ENCODE measurements at places on chromosomes 13 and 19.

- no peak for DNase-seq
These were observed 369.0 kb downstream of the UQCRFS1 start for GRCh38 chr19:28843761-28844492.

- DNase-seq: no peak
These were observed 7.3 kb upstream of the C13orf46 start for GRCh38 chr13:113981194-113981605.

GRCh38 chr19:46155237-46155636 is 7.2 kb downstream of the IGFL2 start:
- no peak for DNase-seq

- DNase-seq: no peak
These were observed 6.9 kb downstream of the CAPN12 start for GRCh38 chr19:38737281-38737865.

- no peak for DNase-seq
These were observed 11.9 kb upstream of the ITM2B start for GRCh38 chr13:48220981-48221685.

- DNase-seq: peak; percentile 87
These were observed 9.5 kb upstream of the URAD start for GRCh38 chr13:27997904-27998522.

DNA sequence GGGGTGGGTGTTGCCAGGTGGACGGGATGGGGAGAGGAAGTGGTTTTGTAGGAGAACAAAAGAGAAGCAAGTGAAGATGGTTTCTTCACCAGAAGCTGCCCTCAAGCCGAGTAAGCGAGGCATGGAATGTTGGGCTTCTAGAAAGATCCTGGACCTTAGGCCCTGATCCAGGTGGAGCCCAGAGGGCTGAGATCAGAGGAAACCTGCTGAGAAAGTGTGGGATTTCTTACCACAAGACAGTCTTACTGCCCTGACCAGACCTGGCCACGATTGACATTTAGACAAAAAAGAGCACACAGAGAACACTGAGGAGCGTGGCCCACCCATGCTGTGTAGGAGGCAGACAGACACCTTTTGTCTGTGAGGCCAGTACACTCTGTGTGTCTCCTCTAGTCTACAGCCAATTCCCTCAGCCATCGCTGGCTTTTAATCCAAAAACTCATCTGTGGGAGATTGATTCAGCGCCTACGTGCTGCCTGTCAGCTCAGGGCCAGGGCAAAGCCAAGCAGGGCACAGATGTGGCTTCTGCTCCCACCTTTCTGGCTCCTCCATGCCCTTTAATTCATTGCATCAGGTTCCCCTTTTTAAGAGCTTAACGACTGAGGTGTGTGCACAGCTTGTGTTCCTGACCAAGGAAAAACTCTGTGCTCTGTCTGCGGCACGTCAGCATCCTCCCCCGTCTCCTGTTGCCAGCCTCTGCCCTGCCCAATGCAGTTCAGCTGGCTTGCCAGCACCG is 123.3 kb downstream of the AKAP11 start:
- DNase-seq: no peak

DNA sequence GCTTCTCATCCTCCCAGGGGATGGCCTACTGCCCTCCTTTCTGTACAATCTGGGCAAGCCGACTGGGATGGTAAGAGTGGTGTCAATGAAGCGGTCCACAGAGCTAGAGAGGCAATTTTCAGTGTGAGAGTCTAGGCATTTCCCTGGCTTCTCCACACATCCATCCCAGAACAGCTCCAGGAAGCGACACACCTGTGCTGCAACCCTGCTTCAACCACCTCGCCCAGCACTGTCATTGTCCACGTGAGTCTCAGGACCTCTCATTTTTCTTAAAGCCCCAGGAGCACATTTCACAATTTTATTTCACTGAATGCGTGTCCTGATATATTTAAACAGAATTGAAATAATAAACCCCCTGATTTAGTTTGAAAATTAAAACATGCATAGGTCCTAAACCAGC is 15.5 kb upstream of the UBL3 start:
- no peak for DNase-seq

DNA sequence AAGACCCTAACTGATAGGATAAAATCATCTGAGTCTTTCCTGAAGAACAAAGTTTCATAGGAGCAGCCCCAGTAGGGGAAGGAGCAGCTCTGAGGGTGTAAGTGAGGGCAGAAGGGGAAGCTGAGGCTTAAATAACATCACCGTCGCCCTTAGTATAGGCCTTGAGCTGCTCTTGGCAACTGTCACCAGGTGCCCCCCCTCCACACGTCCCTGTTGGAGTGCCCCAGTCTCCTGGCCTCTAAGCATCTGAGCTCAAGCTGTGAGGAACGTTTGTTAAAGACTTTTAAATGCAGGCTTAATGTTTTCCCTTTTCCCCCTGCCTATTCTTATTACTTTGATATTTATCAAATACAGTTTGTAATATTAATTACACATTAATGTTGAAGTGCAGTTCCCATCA is 170.6 kb downstream of the ZIC5 start:
- peak; percentile 60 for DNase-seq

DNA sequence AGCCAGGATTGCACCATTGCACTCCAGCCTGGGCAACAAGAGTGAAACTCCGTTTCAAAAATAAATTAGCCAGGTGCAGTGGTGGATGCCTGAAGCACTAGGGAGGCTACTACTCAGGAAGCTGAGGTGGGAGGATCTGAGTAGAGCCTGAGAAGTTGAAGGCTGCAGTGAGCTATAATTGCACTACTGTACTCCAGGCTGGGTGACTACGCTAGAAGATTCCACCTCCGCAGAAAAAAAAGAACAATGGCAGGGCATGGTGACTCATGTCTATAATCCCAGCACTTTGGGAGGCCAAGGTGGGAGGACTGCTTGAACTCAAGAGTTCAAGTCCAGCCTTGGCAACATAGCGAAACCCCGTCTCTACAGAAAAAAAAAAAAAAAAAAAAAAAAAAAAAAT is 20.5 kb downstream of the HAUS8 start:
- no peak for DNase-seq

- DNase-seq: no peak
These were observed 499 bp upstream of the MYO1F start for GRCh38 chr19:8577741-8578140.

- DNase-seq: peak; percentile 98
These were observed 4.3 kb upstream of the ZNF813 start for GRCh38 chr19:53463263-53463662.

DNA sequence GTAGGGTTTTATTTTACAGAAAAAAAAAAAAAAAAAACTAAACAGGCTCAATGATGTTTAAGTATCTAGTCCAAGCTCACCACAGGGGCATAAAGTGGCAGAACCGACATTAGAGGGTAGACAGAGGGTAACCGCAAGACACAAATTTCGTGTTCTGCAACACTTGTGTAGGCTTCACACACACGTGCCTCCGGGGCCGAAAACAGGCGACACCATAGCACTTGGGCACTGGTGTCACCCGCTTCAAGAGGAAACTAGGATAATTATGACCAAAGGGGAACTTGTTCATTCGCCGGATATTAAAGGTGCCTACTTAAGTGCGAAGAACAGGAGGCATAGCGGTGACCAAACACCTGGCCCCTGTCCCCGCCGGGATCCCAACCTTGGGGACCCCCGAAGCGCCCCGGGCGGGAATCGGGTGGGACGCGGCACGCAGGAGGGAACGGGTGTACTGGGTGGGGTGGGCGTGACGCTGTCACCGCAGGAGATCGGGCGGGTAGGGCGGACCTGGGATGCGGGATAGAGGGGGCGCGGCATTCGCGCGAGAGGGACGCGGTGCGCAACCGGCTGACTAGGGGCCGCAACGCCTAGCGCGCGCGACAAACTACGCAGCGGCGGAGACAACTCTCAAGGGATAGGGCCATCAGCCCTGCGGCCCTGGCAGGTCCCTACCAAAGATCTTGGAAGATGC is 558 bp downstream of the MZT1 start:
- DNase-seq: peak; percentile 75

- DNase-seq: no peak
These were observed 6.9 kb downstream of the KCTD12 start for GRCh38 chr13:76879203-76879882.

DNA sequence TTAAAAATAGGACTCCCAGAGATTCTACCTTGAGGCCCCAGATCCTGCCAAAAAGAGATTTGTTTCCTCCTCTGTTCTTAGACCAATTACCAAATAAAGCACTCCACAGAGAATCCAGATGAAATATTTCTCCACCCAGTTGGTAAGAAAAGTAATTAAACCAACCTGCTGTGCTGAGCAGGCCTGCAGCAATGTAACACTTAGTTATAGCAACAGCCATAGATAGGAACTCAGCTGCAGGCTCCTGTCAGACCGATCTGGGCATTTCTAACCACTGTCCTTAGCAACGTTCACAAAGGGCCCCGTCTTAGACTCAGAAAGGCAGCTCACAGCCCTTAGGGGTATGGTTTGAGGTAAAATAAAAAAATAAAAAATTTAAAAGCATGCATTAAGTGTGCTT is 271.1 kb downstream of the KCNRG start:
- no peak for DNase-seq

GRCh38 chr13:100951016-100951415 is 276.4 kb upstream of the TMTC4 start:
- DNase-seq: no peak

- no peak for DNase-seq
These were observed 60.9 kb downstream of the FOXO1 start for GRCh38 chr13:40605573-40605972.

- DNase-seq: no peak
These were observed 154.4 kb downstream of the EFNB2 start for GRCh38 chr13:106381091-106381490.

- no peak for DNase-seq
These were observed 4.0 kb upstream of the MCF2L start for GRCh38 chr13:112964971-112965492.

DNA sequence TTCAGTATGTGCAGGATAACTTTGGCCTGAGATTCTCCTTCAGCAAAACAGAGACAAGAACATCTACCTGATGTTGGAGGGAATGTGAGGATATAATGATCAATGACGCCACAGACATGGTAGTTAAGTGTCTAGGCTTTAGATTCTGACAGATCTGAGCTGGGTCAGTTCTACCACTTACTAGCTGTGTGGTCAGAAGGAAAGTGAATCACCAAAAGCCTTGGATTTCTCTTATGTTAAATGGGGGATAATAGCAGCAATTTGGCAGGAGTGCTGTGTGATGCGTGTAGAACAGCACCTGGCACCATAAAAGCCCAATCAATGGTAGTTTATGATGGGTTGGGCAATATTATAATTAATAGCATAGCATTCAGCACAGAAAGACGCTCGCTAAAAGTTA is 41.7 kb downstream of the RXFP2 start:
- no peak for DNase-seq

Measured in GM23338 (cell line).